ENCODE measurements at places on chromosomes 11 and 22.

DNA sequence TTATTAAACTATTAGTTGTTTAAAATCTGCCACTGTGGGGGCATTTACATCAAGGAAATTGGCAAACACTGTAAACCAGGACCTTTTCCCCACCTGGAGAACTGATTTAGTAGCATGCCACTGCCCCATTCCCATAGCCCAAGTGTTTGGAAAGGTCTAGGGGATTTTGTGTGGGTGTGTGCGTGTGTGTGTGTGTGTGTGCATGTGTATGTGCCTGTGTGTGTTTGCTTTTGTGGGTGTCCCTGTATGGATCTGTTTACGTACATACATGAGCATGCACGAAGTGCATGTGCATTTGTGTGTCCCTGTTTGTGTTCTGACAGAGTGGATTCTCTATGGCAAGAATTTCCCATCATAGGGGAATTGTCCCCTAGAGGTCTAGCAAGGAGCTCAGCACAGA is 62.7 kb upstream of the LMO1 start:
- no peak for DNase-seq

GRCh38 chr11:83681906-83682610 is 395.9 kb upstream of the CCDC90B start:
- DNase-seq = no peak

GRCh38 chr11:94671553-94672366 is 96.4 kb upstream of the AMOTL1 start:
- no peak for DNase-seq

GRCh38 chr11:1632053-1632714 is 2.6 kb downstream of the KRTAP5-5 start:
- no peak for DNase-seq

- no peak for DNase-seq
Measured at GRCh38 chr11:45449036-45449601, 163.0 kb upstream of the SYT13 start.

DNA sequence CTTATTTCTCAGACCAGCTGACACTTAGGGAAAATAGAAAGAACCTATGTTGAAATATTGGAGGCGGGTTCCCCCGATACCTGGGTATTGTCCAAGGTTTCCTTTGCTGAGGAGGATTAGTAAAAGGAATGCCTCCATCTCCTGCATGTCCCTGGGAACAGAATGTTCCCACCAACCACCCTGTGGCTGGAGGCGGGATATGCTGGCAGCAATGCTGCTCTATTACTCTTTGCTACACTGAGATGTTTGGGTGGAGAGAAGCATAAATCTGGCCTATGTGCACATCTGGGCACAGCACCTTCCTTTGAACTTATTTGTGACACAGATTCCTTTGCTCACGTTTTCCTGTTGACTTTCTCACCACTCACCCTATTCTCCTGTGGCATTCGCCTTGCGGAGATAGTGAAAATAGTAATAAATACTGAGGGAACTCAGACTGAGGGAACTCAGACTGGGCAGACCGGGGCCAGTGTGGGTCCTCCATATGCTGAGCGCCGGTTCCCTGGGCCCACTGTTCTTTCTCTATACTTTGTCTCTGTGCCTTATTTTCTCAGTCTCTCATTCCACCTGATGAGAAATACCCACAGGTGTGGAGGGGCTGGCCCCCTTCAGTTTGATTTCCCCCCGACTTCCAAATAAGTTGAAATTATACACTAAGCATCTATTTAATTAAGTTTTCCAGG is 32.1 kb downstream of the IGLL1 start:
- no peak for DNase-seq

DNA sequence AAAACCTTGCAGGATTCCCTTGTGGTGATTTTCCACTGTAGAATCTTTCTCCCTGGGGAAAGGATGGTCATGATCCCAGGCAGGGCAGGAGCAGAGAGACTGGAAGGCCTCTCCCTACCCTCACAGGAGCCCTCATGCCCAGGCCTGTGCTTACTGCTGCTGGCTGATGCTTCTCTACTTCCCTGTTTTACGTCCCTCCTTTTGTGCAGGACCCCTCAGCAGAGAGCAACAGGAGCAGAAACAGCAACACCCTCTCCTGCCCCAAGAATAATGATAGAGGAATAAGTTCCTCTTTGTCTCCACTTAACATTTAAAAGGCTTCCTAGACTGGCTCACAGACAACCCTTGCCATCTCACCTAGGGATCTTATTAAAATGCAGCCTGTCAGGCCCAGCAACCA is 3.6 kb downstream of the ISX start:
- DNase-seq = no peak

- no peak for DNase-seq
Measured at GRCh38 chr11:78946945-78947902, 372.6 kb upstream of the NARS2 start.

GRCh38 chr11:117170210-117170609 is 8.3 kb upstream of the SIDT2 start:
- no peak for DNase-seq

- no peak for DNase-seq
Measured at GRCh38 chr22:38989466-38989865, 7.3 kb downstream of the APOBEC3B start.

DNA sequence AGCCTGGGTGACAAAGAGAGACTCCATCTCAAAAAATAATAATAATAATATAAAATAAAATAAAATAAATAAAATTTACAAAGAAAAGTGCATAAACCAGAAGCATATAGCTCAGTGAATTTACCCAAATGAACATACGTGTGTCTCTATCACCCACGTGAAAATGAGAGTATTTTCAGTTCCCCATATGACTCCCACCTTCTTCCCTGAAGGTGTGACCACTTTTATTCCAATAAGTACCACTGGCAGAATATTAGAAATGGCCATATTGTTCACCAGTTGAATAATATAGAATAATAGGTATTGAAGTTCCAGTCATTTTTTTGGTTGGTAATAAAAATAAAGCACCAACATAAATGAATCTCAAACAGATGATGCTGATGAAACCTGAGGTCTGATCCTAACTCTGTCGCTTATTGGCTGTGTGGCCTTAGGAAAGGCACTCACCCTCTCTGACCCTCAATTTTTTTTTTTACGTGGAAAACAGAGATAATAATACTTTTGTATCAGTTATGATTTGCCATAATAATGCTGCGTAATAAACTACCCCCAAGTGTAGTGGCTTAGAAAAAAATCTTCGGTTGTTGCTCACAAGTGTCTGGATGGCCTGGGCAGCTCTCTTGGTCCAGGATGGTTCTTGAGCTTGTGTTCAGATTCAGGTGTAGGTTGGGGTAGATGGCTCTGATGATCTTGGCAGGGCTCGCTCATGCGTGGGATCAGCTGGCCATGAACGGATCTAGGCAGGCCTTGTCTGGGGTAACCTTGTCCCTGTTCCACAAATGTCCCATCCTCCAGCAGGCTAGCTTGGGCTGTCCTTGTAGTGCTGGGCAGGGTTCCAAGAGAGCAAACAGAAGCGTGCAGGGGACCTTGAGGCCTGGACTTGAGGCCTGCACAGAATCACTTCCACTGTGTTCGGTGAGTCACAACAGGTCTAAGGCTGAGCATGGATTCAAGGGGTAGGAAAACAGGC is 88.1 kb downstream of the MYO18B start:
- no peak for DNase-seq

- no peak for DNase-seq
Measured at GRCh38 chr11:78657968-78658839, 83.5 kb upstream of the NARS2 start.

DNA sequence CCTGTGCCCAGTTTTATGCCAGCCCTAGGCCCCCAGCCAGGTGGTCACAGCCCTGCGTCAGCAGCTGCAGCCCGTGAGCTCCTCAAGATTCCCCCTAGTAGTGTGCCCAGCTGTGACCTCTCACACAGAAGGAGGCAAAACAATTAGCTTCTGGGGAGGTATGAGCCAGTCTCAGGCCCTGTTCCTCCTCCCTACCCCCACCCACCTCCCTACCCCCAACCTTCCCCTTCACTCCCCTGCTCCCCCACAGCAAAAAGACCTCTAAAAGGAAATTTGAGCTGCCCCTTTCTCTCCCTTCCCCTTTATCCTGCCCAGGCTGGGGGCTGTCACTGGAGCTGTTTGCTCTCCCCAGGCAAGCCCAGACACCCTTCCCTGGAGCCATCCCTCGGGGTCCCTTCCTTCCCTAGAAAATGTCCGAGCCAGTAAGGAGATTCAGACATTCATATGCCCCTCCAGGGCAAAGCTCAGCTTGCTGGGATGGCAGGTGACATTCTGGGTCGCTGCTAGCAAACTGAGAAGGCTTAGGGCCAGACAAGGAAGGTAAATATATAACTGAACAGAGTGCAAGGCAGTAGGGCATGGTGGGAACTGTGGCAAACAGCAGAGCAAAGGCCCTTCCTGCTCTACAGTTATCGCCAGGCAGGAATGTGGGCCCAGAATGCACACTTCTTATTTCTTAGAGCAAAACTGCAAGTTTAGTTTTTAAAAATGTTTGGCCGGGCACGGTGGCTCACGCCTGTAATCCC is 300.2 kb downstream of the MN1 start:
- DNase-seq = no peak

GRCh38 chr11:90468923-90469322 is 246.1 kb upstream of the CHORDC1 start:
- DNase-seq = no peak

DNA sequence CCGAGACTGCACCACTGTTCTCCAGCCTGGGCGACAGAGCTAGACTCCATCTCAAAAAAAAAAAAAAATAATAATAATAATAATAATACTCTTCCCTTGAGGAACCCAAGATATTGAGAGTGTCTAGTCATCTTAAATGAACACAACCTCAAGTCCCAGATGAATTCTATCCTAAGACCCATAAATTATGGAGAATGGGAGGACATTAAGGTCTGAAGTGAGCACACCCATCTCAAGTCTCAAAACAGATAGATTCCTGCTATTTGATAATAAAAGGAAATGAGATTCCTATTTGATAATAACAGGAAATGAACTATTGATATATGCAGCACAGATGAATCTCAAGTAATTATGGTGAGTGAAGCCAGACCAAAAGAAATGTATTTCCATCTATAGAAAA is 51.5 kb downstream of the MAPK1 start:
- no peak for DNase-seq

DNA sequence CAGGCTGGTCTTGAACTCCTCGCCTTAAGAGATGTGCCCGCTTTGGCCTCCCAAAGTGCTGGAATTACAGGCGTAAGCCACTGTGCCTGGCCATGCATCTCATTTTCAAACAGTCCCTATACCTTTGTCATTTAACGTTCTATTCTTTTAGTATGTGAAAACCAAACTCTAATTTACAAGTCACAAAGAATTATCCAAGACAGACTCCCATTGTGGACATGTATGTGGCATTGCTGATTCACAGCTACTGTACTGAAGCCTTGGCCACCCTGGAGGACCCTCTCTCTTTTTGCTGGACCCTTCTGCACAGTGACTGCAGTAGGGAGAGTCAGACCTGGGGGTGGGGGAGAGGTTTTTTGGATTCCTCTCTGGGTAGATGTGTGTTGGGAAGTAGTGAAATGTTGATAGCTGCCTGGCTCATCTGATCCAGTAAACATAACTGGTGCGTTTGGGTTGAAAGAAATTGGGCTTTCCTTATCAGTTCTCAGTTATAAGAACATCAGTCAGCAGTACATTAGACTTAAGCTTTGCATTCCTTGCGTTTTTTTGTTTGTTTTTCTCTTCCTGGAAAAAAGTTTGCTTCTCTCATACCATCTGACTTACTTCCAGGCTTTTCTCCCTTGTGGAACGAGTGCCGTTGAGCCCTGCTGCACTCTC is 65.9 kb downstream of the MED15 start:
- DNase-seq = no peak

DNA sequence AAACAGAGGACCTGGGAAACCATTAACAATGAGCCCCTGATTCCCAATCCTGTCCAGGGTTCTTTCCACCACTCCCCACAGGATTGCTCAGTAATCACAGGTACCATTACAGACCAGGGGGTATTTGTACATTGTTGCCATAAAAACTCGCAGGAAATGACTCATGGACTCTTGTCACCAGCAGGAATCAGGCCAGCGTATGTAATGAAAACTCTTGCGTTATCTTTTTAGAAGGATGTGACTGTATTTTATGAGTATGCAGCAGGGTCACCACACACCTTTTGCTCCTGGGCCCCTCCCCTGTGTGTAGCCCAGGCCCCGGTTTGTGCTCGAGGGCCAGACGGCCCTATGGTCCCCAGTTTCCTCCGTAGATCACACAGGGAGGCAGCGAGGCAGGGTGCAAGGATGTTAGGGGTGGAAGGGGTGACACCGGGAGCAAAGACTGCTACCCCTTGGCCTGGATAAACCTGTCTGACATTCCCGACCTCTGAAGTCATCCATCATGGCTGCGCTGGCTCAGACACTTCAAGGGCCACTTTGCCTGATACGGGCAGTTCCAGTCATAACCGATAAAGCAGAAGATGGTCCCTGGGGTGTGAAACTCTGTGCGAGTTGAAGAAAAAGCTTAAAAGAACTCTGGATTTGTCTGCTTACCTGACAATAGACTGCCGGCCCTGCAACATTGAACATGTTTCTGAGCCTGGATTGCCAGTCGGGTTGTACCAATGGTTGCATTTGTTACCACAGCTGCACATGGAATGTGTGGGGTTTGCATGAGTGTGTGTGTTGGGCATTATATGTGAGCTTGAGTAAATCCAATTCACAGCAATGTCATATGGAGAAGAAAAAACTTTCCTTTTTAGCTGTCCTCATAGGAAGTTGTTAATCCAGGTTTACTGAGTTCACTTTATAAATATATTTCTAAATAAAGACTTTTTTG is 56.9 kb downstream of the MICAL2 start:
- no peak for DNase-seq

- no peak for DNase-seq
Measured at GRCh38 chr11:18844753-18845367, 53.3 kb upstream of the PTPN5 start.

- no peak for DNase-seq
Measured at GRCh38 chr11:61962213-61963015, 5.0 kb downstream of the FTH1 start.

DNA sequence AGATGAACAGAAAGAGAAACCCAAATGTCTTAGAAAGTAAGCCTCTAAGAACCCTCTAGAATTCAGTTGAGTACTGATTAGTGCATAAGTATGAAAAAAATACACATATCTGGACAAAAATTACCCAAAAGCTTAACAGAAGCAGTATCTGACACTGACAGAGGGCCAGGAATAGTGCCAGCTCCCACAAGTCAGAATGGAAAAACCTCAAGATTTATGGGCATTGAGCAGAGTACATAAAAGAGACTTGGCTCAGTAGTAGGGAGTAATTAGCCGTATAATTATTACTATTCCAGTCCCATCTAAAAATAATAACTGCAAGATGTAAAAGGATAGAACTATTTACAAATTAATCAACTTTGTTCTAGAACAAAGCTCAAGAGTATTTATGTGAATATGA is 834.5 kb downstream of the FAM181B start:
- DNase-seq = no peak

GRCh38 chr11:64015935-64016845 is 19.5 kb upstream of the FLRT1 start:
- DNase-seq = no peak

- no peak for DNase-seq
Measured at GRCh38 chr11:110376711-110377324, 52.9 kb upstream of the FDX1 start.

- DNase-seq = no peak
Measured at GRCh38 chr11:17313349-17314231, 37.1 kb downstream of the NUCB2 start.

Measured in stimulated activated CD4-positive, alpha-beta T cell treated with anti-CD3 and anti-CD28 coated beads, Interleukin-1b, Interleukin-23, amount 100 ng/mL, for 1 hour (primary cell).